ENCODE measurements at places on chromosomes 6 and 20. TPM values are rescaled to one million over a fixed set of nuclear protein-coding genes. Genes with fewer than 3 reads are reported as not detected.

DNA sequence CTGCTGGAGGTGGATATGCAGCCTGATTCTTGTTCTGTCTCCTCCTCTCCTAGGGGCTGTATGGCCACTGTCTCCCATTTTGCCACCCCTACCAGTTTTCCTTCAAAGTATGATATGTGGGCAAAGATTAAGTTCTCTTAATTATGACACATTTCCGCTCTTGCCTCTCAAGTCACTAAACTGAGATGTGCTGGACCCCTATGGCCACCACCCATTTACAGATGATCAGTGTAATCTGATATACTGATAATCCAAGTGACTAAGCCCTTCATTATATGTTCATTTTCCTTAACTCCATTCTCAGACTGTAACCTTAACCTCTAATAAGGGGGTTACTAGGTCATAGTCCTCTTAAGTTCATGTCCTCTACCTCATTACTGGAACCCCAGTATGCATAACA is 711 bp upstream of the C20orf141 start:
- H3K4me3 ChIP-seq: no peak overlapping the region
- H3K27me3 ChIP-seq: peaks cover 19% of the 10 kb centered on the region
- H3K4me1 ChIP-seq: no peaks in the 10 kb centered on the region
- no peak for DNase-seq

- peaks cover 3% of the 10 kb centered on the region for H3K27me3 ChIP-seq
- no peak for DNase-seq
- H3K27ac ChIP-seq: peak overlapping the region; percentile 11
- H3K4me1 ChIP-seq: peaks cover 10% of the 10 kb centered on the region
- no peak overlapping the region for H3K4me3 ChIP-seq
These were observed 18.0 kb downstream of the AIG1 start for GRCh38 chr6:143078468-143079324.

DNA sequence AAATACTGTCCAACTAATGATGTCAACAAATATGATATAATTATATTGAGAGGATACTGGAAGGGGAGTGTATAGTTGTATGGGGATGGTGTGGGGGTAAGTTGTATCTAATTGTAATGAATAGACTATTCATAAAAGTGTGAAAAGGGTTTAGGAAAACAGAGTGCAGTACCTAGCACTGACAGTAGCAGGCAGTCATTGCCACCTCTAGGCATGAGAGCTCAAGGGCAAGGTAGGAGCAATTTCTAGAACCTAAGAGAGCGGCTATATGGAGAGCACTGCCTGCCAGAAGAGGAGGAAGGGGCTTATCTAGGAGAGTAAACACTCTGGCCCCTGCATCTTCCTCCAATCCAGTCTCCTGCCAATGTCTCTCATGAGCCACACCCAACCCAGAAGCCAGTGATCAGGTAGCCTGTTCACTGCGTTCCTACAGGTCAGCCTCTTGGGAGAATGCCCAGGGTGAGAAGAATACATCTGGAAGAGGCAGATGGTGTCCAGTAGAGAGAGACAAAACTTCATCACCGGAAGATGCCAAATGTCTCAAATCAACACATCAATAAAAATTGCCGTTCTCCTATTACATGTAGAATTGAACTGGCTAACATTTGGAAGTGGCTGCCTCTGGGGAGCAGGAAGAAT is 200.0 kb downstream of the LY86 start:
- no peaks in the 10 kb centered on the region for H3K36me3 ChIP-seq
- peaks cover 17% of the 10 kb centered on the region for H3K4me1 ChIP-seq
- no peak overlapping the region for H3K4me3 ChIP-seq
- H3K27ac ChIP-seq: no peak overlapping the region
- H3K27me3 ChIP-seq: peaks cover 3% of the 10 kb centered on the region
- DNase-seq: no peak

DNA sequence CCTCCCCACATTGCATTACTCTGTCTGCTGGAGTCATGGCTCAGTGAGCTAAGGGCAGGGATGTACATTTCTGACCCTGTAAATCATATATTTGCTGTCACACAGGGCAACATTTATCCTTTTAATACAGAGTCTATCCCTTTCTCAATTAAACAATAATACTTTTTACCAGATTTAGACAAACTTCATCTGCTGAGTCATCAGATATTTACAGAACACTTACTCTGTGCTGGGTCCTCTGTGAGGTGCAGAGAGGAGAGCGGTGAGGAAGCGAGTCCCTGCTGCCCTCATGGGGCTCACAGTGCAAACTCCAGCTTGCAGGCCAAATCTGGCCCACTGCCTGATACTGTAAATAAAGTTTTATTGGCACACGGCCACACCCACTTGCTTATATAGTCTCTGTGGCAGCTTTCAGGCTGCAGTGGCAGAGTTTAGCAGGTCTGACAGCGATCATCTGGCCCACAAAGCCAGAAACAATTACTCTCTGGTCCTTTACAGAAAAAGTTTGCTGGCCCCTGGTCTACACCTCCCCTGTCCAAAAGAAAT is 144.5 kb downstream of the CDH26 start:
- H3K36me3 ChIP-seq: no peaks in the 10 kb centered on the region
- DNase-seq: no peak
- H3K27ac ChIP-seq: no peak overlapping the region
- H3K4me3 ChIP-seq: no peak overlapping the region
- H3K4me1 ChIP-seq: peaks cover 7% of the 10 kb centered on the region

DNA sequence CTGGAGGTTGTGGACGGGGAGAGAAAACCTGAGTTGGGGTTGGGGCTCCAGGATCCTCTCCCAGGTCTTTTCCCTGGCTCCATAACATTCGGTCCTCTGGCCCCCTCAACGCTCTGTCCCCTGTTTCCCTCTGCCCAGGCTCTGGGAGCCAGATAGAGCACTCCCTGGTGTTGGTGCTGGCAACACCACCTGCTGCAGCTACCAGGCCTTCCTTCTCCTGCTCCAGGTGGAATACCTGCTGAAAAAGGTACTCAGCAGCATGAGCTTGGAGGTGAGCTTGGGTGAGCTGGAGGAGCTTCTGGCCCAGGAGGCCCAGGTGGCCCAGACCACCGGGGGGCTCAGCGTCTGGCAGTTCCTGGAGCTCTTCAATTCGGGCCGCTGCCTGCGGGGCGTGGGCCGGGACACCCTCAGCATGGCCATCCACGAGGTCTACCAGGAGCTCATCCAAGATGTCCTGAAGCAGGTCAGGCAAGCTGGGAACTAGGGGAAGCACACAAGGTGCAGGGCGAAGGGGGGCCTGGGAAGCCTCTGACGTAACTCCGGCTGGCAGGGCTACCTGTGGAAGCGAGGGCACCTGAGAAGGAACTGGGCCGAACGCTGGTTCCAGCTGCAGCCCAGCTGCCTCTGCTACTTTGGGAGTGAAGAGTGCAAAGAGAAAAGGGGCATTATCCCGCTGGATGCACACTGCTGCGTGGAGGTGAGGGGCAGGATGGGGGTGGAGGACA is 14.6 kb downstream of the DEF6 start:
- H3K4me3 ChIP-seq: peak overlapping the region; percentile 65
- DNase-seq: no peak
- H3K4me1 ChIP-seq: peaks cover 37% of the 10 kb centered on the region
- peak overlapping the region; percentile 53 for H3K27ac ChIP-seq
- no peaks in the 10 kb centered on the region for H3K27me3 ChIP-seq

GRCh38 chr6:23111984-23112383 is 542.6 kb downstream of the HDGFL1 start:
- no peak overlapping the region for H3K4me3 ChIP-seq
- no peak overlapping the region for H3K27ac ChIP-seq
- H3K4me1 ChIP-seq: no peaks in the 10 kb centered on the region
- DNase-seq: no peak
- no peaks in the 10 kb centered on the region for H3K27me3 ChIP-seq

GRCh38 chr6:114090626-114091025 is 119.7 kb upstream of the HDAC2 start:
- H3K27ac ChIP-seq: no peak overlapping the region
- H3K4me3 ChIP-seq: no peak overlapping the region
- H3K36me3 ChIP-seq: no peaks in the 10 kb centered on the region
- no peaks in the 10 kb centered on the region for H3K4me1 ChIP-seq

The PRICKLE4 gene
- total RNA-seq: 20.7 TPM

The KCNK16 gene
- total RNA-seq: not detected

The LIME1 gene
- 8.1 TPM for total RNA-seq
